ENCODE measurements at places on chromosomes 4 and X.

- DNase-seq, result no peak
Observed at GRCh38 chrX:50106051-50106675, 94.6 kb downstream of the AKAP4 start.

GRCh38 chrX:47885501-47885900, 48.8 kb downstream of the ZNF81 start:
- no peak for DNase-seq

DNA sequence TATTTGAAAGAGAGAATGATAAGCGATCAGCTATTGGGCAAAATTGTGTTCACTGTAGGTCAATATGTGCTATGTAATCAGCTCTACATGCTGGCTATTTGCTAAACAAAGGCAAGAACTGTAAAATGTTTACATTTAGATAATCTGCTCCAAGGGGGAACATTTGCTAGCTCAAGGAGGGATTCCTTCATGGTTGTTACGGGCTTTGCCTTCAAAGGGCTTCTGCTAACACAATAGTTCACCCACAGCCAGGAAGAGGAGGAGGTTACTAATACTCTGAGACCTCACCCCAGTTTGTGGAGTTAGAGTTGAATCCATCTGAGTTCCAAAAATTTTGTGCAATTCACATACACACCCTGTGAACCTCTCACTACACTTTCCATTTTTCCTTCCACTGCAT, 107.6 kb upstream of the BMP3 start:
- no peak for DNase-seq

- no peak for DNase-seq
Observed at GRCh38 chr4:70808151-70808550, 31.5 kb downstream of the GRSF1 start.

GRCh38 chrX:142977128-142977914, 48.4 kb upstream of the SPANXN4 start:
- no peak for DNase-seq

DNA sequence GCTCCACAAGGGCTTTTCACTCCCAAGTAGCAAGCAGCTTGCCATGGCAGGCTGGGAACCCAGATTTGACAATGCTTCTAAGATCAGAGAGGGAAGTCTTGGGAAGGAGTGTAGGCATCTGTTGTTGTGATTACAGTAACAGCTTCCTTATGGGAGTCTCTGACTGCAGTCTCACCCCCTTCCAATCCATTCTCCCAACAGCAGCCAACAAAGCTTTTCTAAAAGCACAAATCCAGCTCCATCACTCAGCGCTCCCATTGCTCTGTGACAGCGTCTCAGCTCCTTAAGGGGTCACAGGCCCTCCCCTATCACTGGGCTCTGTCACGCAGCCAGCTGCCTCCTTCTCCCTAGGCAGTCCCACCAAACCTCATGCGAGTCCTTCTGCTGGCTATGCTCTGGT, 7.1 kb downstream of the IGFBP7 start:
- no peak for DNase-seq
